Activated CD4-positive, alpha-beta T cell treated with anti-CD3 and anti-CD28 coated beads, Interleukin-2, amount 50 U/mL, for 48 hours (primary cell): ENCODE measurements at places on chromosomes 5 and 9.

- DNase-seq = no peak
Measured at GRCh38 chr9:75797085-75797580, 93.3 kb upstream of the PCSK5 start.

- DNase-seq = no peak
Measured at GRCh38 chr5:171478946-171479775, 59.7 kb downstream of the FGF18 start.

DNA sequence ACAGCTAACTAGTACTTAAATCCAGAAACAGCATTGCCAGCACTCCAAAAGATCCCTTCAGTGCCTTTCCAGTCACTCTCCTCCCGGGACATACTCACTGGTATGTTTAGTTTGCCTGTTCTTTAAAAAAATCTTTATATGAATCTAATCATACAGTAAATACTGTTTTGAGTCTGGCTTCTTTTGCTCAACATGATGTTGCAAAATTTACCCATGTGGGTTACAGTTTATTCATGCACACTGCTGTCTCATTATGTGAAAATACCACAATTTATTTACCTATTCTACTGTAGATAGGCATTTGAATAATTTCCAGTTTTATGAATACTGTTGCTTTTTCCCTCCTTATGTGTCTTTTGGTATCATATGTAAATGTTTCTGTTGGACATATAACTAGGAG, 13.5 kb downstream of the NDFIP1 start:
- DNase-seq = no peak

GRCh38 chr5:106854922-106855321, 815.8 kb downstream of the EFNA5 start:
- no peak for DNase-seq

DNA sequence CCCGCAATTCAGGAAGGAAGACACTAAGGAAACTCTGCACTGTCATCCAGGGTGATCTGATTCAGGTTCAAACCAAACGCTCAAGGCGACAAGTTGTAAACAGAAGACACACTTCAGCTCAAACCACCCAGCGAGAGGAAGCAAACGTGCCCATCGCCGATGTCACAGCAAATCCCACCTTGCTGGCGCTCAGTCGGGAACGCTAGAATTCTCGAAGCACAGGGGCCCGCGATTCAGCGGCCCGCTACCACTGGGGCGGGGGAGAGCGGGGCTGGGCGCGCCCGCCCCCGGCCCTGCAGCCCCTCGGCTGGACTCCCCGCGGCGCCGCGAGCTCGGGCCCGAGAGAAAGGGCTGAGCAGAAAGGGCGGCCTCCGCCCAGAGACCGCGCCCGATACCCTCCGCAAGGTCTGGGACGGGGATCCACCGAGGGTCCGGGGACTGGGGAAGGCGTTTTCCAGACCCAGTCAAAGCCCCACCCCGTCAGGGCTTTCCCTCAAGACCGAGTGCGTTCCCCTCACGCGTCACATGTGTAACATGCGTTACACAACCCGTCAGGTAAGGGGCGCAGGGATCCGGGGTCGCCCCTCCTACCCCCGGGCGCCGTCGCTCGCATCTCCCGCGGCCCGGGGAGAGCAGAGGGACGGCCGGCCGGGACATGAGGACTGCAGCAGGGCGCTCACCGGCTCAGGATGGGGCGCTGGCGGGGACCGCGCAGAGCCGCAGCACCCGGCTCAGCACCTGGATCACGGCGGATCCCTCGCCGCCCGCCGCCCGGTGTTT, 469 bp downstream of the AGTPBP1 start:
- DNase-seq = peak; percentile 55

GRCh38 chr9:125861405-125862058, 114.4 kb downstream of the PBX3 start:
- DNase-seq = no peak

DNA sequence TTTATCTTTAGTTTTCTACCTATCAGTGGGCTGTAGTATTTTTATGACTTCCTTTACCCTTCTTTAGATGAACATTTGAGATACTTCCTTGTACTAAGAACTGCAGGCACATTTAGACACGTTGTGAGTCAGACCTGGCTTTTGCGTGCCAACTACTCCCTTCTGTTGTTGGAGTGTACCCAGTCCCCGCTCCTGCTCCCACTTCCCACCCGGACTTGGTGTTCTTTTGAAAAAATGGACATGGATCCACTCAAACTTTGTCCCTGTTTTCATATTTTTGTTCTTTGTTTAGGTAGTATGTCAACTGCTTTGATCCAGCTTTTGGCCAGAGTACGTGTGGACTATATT, 60.7 kb downstream of the PARP8 start:
- peak; percentile 49 for DNase-seq

- no peak for DNase-seq
Measured at GRCh38 chr9:96453625-96454024, 3.7 kb downstream of the HABP4 start.

DNA sequence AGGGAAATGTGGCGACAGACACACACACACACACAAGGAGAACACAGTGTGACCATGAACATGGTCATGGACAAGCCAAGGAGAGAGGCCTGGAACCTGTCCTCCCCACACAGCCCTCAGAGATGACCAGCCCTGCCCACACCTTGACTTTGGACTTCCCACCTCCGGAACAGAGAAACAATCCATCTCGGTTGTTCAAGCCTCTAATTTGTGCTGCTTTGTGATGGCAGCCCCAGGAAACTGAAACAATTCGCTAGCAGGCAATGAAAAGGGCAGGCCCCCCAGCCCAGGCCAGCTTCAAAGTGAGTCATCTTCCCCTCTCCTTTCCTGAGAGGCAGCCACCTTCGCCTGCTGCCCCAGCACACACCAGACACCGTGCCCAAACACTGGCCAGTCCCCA, 47.7 kb downstream of the NSUN2 start:
- DNase-seq = no peak

DNA sequence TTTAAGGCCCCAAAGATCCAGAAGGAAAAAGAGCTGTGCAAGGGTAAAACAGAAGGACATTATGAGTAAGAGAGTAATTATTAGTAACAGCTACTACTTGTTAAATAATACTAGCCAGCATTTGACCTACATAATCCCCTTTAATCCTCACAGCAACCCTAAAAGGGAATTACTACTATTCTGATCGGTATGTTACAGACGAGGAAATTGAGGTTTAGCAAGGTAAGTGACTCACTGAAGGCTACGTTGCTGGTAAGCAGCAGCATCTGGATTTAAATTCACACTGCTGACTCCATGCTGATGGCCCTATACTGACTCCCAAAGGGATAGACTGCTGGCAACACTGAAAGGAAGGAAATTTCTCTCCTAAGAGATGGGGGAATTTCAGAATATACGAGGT, 3.7 kb upstream of the FSD1L start:
- no peak for DNase-seq

GRCh38 chr9:28792716-28793115, 1219.4 kb upstream of the C9orf72 start:
- no peak for DNase-seq

DNA sequence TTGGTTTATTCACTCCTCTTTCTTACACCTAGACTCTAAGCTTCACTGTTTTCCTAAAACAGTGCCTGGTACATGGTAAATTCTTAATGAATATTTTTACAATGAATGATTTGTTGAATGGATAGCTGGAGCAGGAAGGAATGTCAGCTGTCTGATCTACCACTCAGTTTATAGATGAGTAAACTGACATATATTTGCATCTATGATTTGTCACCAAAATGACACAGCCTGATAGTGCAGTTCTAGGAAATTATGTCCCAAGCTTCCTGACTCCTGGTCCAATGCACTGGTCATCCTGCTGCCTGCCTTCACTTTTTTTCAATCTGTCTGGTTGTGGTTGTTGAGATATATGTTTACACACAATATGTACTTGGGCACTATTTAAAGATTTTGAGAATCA, 651.7 kb upstream of the WWC1 start:
- DNase-seq = no peak

DNA sequence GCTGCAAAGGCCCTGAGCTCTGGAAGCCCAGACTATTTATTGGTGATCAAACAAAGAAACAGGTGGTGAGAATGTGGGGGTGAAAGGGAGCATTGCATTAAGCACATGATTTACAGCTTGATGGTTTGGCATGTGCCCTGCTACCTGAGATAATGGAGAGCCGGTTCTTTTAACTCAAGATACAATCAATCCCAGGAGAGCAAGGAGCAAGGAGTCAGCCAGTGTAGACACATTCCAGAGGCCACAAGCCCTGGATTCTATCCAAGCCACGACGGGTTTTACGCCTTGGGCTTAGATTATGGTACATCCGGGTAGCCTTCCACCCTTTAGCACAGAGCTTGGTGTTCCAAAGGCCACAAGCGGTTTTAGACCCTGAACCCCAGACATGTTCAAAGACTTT, 292.2 kb downstream of the CYLC2 start:
- no peak for DNase-seq

- no peak for DNase-seq
Measured at GRCh38 chr9:78644359-78644758, 347.4 kb downstream of the PSAT1 start.

DNA sequence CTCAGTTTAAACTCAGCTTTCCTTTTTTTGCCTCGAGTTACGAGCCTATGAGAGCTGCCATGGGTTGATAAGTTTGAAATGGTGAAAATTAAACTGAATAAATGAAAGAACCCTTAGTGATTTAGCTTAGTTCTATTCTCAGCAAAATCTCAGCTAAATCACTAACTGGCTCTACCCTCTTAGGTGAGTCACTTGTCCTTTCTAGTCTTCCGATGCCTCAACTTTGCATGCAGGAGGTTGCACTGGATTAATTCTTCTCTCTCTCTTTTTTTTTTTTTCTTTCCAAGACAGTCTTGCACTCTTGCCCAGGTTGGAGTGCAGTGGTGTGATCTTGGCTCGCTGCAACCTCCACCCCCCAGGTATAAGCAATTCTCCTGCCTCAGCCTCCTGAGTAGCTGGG, 83.9 kb downstream of the PAPPA start:
- no peak for DNase-seq

DNA sequence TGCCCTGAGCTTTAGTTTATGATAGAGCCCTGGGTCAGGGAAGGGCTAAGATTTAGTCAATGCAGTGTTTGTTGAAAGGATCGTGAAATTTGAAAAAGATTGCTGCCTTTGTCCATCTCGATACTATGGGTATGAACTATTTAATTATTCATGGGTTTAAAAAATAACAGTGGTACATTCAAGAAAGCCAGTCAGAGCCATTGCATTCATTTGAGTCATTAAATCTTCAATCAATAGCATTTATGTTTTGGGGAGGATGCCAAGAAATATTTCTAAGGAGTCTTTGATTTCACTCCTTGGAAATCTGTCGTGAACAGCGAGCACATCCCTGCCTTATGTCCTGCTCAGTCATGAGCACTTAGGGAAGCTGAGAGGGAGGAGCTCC, 54.4 kb upstream of the LRRTM2 start:
- DNase-seq = no peak

DNA sequence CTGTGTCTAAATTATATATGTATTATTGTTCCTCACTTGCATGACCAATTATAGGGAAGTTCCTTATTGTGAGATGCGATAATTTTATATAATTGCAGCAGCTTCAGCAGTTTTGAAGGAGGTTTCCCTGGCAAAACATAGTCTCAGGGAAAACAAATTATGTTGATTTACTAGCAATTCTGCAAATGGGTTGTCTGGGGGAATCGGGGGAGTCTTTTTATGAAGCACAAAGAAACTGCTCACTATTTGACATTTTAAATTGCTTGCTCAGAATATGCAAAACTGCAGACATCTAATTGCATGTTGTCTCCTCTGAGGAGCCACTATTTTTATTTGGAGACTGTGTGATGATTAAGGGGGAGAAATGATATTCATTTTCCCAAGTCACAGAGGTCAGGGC, 361.6 kb downstream of the YTHDC2 start:
- no peak for DNase-seq

GRCh38 chr5:62496876-62497275, 81.7 kb upstream of the LRRC70 start:
- no peak for DNase-seq

GRCh38 chr5:68233075-68233474, 17.5 kb downstream of the PIK3R1 start:
- no peak for DNase-seq

- DNase-seq = no peak
Measured at GRCh38 chr5:4576908-4577307, 563.2 kb upstream of the ADAMTS16 start.

- peak; percentile 45 for DNase-seq
Measured at GRCh38 chr5:1380011-1380817, 35.3 kb upstream of the CLPTM1L start.

DNA sequence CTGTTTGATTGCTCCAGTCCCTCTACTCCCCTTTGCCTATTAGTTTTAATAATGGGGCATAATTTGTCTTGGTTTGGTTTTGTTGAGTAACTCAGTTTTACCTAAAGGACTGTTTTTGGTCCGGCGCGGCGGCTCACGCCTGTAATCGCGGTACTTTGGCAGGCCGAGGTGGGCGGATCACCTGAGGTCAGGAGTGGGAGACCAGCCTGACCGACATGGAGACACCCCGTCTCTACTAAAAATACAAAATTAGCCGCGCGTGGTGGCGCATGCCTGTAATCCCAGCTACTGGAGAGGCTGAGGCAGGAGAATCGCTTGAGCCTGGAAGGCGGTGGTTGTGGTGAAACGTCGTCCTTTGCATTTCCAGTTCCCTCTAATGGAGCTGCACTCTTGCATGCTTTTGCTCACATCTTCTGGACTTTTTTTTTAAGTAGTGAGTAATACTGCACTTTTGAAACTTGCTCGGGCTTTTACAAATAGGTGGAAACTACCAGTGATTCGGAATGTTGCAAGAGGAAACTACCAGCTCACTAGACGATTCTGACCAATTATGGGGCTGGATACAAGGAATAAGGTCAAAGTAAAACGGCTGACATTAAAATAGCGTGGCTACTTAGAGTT, 721 bp upstream of the MAML1 start:
- DNase-seq = peak; percentile 48

- DNase-seq = no peak
Measured at GRCh38 chr9:87950765-87951488, 23.4 kb downstream of the CDK20 start.

GRCh38 chr9:660227-660626, 181.3 kb upstream of the DMRT1 start:
- no peak for DNase-seq

GRCh38 chr9:4850603-4851310, 58.0 kb downstream of the RCL1 start:
- no peak for DNase-seq

GRCh38 chr5:73204332-73204731, 31.3 kb downstream of the TMEM174 start:
- DNase-seq = no peak

GRCh38 chr9:81546489-81546888, 142.9 kb downstream of the TLE1 start:
- DNase-seq = no peak

DNA sequence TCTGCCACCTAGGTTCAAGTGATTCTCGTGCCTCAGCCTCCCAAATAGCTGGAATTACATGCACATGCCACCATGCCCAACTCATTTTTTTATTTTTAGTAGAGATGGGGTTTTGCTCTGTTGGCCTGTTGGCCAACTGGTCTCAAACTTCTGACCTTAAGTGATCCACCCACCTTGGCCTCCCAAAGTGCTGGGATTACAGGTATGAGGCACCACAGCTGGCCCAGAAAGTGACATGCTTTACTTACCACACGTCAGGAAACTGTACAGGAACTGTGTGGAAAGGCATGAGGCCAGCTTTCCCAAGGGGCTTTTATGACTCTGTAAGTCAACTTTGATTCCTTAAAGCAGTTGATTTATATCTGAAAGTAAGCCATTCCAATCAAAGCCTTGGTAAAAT, 25.0 kb downstream of the DNAJB5 start:
- no peak for DNase-seq

- DNase-seq = no peak
Measured at GRCh38 chr5:61496446-61496845, 164.4 kb downstream of the ZSWIM6 start.

- no peak for DNase-seq
Measured at GRCh38 chr9:136059321-136059791, 35.7 kb downstream of the NACC2 start.
